ENCODE measurements at places on chromosomes 11 and 22. TPM values are rescaled to one million over a fixed set of nuclear protein-coding genes. Genes with fewer than 3 reads are reported as not detected.

OR8G1 gene
- not detected for total RNA-seq

GRCh38 chr22:46791201-46791731, 28.8 kb downstream of the TBC1D22A start:
- DNase-seq, result no peak

DNA sequence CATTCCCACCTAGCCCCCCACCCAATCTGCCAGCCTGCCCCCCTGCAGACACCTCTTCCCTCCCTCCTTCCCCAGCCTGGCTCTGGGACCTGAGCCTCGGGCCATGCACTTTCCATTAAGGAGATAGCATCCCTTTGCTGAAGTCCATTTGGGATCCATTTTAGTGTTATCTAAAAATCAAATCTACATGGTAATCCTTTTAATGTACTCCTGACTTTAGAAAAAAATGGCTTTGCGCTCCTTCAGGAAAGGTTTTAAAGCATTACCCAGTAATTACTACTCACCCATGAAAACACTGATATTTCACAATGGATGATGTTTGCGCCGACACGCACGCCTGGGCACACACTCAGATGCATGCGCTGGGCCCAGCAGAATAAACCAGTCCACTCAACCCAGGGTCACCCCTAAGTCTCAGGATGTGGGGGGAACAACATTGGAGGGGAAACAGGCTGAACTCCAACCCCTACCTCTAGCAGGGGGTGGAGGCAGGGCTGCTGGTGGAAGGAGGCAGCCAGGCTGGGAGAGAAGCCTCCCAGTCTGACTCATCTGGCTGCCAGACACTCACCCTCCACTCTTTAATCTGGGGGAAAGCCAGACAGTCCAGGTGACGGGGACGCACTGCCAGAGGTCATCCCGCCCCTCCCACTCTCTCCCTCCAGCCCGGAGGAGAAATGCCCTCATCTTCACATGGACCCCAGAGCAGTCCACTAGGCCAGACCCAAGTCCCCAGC, 29.8 kb downstream of the LMO1 start:
- DNase-seq, result peak; percentile 64

DNA sequence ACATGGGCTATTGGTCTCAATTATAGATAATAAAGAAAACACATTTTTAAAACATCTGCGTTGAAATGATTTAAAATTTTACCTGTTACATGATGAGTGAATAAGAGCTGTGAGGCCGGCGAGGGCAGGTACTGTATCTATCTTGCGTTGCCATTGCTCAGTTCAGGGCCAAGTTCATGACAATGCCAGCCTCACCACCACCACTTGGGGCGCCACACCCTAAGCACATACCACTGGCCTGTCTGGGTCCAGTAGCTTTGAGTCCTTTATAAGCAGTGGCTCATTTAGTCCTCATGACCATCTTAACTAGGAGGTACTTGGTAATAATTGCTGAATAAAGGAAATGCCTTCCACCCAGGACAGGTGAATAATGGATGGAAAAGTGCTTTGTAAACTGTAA, 14.5 kb upstream of the MB start:
- DNase-seq, result no peak

PNPLA3 gene
- 7.6 TPM for total RNA-seq

GRCh38 chr11:9821008-9821752, 157.3 kb downstream of the SWAP70 start:
- no peak for DNase-seq

GRCh38 chr11:130159657-130160497, at the start of gene ST14:
ST14 (plus strand) TSS chr11:130159782; CDS start chr11:130159980, 198 bp downstream.
- DNase-seq, result no peak

DNA sequence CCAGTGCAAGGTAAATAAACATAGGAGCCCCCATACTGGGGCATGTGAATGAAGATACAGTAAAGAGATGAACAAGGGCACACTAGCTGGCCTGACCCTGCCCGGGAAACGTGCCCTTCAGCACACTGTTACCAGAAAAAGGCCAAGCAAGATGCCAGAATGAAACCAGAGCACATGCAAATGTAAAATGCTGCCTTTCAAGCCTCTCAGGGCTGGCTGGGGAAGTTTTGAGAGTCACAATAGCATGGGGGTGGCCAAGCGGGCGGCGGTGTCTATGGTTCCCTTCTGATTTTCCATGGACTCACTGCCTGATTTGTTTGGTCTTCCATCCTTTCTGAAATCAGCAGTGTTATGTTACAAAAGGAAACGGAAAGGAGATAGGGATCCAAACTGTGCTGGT, 18.9 kb upstream of the SUSD2 start:
- no peak for DNase-seq

SPON1 gene
- total RNA-seq, result 20.5 TPM

SLC6A5 gene
- total RNA-seq, result not detected

GRCh38 chr11:20963596-20963995, 294.2 kb downstream of the NELL1 start:
- DNase-seq, result no peak

DNA sequence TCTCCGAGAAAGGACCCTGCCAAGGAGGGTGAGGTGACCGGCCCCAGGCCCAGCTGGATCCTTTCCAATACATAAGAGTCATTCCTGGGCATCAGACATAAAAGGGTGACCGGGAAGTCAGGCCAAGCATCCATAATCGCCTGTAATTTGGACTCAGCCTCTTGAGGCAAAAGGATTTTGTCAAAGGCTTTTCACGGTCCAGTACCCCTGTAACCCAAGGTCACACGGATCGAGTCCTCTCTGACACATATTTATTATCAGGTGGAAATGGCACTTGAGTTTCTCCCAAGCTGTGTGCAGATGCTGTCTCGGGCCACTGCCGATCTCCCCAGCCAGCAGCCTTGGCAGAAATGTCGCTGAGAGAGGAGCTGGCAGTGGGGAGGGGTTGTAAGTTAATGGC, 556.5 kb downstream of the MN1 start:
- no peak for DNase-seq

CLCF1 gene
- 44.6 TPM for total RNA-seq

- DNase-seq, result no peak
These were observed 497.2 kb downstream of the NTM start for GRCh38 chr11:131867457-131868257.

DNA sequence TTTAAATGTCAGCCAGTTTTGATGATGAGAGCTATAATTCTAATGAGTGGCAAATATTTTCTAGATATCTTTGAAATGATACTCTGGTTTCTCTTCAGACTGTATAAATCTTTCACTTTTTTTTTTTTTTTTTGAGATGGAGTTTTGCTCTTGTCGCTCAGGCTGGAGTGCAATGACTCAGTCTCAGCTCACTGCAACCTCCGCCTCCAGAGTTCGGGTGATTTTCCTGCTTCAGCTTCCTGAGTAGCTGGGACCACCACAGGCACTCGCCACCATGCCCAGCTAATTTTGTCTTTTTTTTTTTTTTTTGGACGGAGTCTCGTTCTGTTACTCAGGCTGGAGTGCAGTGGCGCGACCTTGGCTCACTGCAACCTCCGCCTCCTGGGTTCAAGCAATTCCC, 113.6 kb downstream of the TEAD1 start:
- DNase-seq, result no peak

GGTLC3 gene
- total RNA-seq, result not detected

DNA sequence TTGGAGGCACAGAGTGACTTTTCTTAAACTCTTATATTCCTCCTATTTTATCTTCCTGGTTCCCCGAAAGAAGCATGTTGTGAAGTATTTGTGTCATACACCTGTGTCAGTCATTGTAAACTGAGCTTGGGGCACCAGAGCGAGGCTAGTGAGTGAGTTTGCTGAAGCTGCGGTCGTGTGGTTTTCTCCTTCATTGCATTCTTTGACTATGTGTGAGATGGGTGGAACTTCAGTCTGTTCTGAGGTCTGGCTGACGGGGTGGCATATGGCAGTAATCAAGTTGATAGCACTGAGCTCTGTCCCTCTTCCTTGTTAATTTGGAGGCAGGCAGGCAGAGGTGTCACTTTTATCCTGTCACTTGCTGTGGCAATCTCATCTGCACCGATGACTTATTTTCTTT, 4.2 kb downstream of the VPS26B start:
- DNase-seq, result no peak

- DNase-seq, result no peak
These were observed 377.1 kb upstream of the ISX start for GRCh38 chr22:34688825-34689224.

- DNase-seq, result no peak
These were observed 6.2 kb downstream of the NADSYN1 start for GRCh38 chr11:71459076-71459766.

DNA sequence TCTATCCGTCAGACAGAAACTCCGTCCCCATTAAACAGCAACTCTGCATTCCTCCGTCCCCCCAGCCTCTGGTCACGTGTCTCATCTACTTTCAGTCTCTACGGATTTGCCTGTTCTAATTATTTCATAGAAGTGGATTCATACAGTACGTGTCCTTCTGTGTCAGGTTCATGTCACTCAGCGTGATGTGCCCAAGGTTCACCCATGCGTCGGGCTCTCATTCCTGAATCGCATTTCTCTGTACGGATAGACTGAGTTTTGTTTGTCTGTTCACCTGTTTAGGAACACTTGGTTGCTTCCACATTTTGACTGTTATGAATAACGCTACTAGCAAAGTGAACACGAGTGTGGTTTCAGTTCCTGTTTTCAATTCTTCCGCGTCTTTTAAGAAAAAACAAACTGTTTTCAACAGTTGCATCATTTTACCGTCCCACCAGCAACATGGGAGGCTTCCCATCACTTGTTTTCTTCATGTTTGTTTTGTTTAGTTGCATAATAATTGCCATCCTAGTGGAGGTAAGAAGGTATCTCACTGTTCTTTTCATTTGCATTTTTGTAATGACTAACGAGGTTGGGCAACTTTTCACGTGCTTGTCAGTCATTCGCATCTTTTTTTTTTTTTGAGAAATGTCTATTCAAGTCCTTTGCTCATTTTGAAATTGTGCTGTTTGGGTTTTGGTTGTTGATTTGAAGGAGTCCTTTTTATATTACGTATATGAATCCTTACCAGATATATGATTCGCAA, 8.9 kb upstream of the NLRP6 start:
- DNase-seq, result peak; percentile 22

DNA sequence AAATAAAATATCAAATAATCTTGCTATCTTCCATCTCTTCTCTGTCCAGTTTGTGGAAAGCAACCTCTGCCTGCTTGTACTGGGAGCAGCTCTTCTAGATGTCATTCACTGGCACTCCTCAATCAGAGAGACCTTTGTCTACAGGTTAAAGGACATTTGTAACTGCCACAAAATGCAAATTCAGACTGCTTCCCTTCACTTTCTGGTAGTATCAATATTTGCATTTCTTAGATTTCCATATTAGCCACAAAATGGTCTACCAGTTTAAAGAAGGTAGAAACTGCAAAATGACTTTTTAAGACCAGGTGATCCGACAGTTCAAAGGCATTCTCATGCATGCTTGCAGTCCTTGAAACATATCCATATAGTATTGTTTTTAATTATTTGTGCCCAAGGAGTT, 51.7 kb upstream of the RCN1 start:
- DNase-seq, result no peak

DNA sequence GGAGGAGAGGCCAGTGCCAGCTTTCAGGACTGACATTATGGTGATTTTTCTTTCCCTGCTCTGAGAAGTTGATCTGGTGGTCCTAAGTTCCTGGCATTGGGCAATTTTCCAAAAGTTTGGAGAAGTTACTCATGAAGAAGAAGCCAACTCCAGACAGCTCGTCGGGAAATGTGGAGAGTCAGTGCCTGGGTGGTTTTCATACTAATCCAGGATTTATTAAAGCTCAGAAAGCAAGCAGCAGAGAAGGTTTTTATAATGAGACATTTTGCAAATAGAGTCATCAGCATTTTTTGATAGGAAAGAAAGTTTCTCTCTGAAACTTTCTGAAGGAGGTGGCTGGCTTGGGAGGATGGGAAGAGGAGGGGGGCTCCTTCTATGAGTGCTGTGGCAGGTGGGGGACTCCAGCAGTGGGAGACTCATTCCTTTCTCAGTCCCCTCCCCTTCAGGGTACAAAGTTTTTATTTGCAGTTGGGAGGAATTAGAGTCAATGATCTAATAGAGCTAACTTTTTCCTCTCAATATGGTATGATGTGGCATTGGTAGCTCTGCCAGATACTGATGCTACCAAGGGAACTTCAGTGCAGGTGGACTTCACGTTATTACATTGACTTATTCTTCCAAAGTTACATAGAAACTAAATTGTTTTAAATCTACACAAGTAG, 55.4 kb downstream of the LIF start:
- no peak for DNase-seq

NRGN gene
- 5.8 TPM for total RNA-seq

- DNase-seq, result no peak
These were observed 6.5 kb downstream of the LYVE1 start for GRCh38 chr11:10561947-10562346.

CDC42EP2 gene
- total RNA-seq, result 18.6 TPM

GRCh38 chr11:35003186-35003585, 86.8 kb downstream of the PDHX start:
- no peak for DNase-seq

DNA sequence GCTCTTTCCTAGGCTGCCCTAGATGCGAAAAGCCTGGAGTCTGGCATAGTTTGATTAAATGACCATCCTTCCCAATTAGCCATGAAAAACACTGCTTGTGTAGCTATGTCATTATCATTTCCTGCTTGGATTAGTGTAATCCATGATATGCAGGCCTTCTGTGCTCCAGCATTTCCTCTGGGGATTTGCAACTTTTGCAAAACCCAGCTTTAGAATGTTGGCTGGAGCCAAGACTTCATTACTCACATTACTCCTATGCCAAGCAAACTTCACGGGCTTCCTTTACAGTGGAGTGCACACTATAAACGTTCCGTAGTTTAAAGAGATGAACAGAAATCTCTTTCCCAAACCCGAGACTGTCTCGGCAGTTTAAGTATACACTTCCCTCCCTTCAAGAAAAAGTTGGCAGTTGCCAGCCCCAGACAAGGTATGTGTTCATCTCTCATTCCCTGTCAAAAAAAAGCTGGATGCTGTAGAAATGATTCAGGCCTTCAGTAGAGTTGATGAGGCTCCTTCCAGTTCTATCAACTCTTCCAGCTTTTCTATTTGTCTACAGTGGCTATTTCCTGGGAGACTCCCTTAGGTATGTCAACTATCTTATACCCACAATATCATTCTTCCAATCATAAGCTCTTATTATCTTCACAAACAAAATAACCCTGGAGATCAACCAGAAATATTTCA, 180.0 kb downstream of the MAML2 start:
- DNase-seq, result no peak

GRCh38 chr11:108115500-108116140, 5.7 kb upstream of the ACAT1 start:
- peak; percentile 94 for DNase-seq

DNA sequence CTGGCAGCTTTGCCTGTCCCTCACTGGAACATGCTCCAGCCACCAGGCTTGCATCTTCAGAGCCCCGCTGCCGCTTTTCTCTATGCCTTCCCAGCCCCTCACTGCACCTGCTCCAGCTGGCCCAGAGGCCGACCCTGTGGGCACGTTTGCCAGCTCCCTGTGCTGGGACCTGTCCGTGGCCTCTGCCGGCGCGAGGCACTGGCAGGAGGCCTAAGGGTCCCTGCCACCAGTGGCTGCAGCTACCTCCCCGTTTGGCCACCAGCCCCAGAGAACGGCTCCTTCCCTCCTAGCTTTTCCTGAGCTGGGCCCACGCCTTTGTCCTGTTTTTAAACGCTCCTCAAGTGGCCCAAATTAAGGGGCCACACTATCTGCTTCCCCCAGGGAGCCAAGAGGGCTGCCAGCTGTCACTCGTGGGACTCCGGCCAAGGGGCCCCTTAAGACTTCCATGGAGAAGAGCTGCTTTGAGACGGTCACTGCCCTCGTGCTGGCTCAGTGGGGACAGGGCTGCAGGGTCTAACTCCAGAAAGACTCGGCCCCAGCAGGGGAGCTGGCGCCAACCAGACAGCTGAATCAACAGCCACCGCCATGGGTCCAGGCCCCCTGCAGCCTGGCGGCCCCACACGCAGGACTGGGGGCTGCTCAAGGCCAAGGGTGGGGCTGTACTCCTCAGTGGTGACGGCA, 24.6 kb upstream of the WNT7B start:
- DNase-seq, result no peak

Measured in epithelial cell of proximal tubule (primary cell).